LHCN-M2 (cell line): ENCODE measurements at places on chromosomes 5 and 9. TPM values are rescaled to one million over a fixed set of nuclear protein-coding genes. Genes with fewer than 3 reads are reported as not detected.

Gene SLC34A3
- total RNA-seq = 0.06 TPM in 1 of 2 replicates, not detected in the other

Gene TPPP
- 0.06 TPM in 1 of 2 replicates, not detected in the other for total RNA-seq

Gene LCN1
- not detected in 2 replicates for total RNA-seq

Gene ITGA1
- total RNA-seq = 4.3 and 14.8 TPM in 2 replicates

Gene SPATA31E1
- not detected in 2 replicates for total RNA-seq

Gene GALT
- total RNA-seq = 27.7 and 29.6 TPM in 2 replicates

Gene PAPPA
- 3.0 and 4.7 TPM in 2 replicates for total RNA-seq

Gene PRDM9
- total RNA-seq = not detected in 2 replicates

Gene CTXN3
- not detected in 2 replicates for total RNA-seq

Gene CDH9
- not detected in 2 replicates for total RNA-seq

Gene PAEP
- not detected in 2 replicates for total RNA-seq

Gene SUSD3
- not detected in 2 replicates for total RNA-seq

Gene GARIN3
- not detected in 2 replicates for total RNA-seq

Gene PCDHA12
- total RNA-seq = not detected in 2 replicates

Gene NAIF1
- total RNA-seq = 13.5 and 14.0 TPM in 2 replicates

Gene RETREG1
- 2.4 and 4.0 TPM in 2 replicates for total RNA-seq

Gene WDR38
- not detected in 2 replicates for total RNA-seq

Gene MAN1B1
- 78.4 and 92.8 TPM in 2 replicates for total RNA-seq

Gene OMD
- 0.06 TPM in 1 of 2 replicates, not detected in the other for total RNA-seq

Gene ADGRD2
- total RNA-seq = not detected in 2 replicates

Gene SV2C
- not detected in 2 replicates for total RNA-seq

Gene DMRT3
- not detected in 2 replicates for total RNA-seq

Gene LCP2
- total RNA-seq = not detected in 2 replicates

Gene AK8
- 0.13 TPM in 1 of 2 replicates, not detected in the other for total RNA-seq

Gene KIF4B
- 0.06 TPM in 2 replicates for total RNA-seq

Gene PLPPR1
- not detected in 2 replicates for total RNA-seq

Gene CDKN2B
- 8.8 and 14.2 TPM in 2 replicates for total RNA-seq

Gene AGPAT2
- 36.2 and 40.2 TPM in 2 replicates for total RNA-seq

Gene KIF24
- total RNA-seq = 5.1 and 5.6 TPM in 2 replicates

Gene CDH18
- 0.06 and 0.38 TPM in 2 replicates for total RNA-seq
